ENCODE measurements at places on chromosomes 16 and 17.

GRCh38 chr17:45411348-45412105 is 21.1 kb downstream of the ARHGAP27 start:
- no peak for DNase-seq

DNA sequence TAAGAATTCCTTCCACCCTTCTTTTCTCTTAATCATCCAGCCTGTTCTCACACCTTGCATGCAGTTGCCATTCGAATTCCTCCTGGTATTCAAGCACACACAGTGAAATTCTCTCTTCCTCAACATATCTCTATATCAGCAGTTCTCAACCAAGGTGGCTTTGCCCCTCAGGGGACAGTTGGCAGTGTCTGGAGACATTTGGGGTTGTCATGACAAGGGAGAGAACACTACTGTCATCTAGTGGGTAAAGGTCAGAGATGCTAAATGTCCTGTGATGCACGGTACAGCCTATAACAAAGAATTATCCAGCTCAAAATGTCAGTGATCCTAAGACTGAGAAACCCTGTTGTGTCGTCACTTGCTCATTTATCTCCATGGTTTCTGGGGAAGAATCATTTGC is 94.8 kb upstream of the CPHXL start:
- DNase-seq: peak; percentile 28

GRCh38 chr17:75219815-75220214 is 14.3 kb downstream of the NUP85 start:
- no peak for DNase-seq

DNA sequence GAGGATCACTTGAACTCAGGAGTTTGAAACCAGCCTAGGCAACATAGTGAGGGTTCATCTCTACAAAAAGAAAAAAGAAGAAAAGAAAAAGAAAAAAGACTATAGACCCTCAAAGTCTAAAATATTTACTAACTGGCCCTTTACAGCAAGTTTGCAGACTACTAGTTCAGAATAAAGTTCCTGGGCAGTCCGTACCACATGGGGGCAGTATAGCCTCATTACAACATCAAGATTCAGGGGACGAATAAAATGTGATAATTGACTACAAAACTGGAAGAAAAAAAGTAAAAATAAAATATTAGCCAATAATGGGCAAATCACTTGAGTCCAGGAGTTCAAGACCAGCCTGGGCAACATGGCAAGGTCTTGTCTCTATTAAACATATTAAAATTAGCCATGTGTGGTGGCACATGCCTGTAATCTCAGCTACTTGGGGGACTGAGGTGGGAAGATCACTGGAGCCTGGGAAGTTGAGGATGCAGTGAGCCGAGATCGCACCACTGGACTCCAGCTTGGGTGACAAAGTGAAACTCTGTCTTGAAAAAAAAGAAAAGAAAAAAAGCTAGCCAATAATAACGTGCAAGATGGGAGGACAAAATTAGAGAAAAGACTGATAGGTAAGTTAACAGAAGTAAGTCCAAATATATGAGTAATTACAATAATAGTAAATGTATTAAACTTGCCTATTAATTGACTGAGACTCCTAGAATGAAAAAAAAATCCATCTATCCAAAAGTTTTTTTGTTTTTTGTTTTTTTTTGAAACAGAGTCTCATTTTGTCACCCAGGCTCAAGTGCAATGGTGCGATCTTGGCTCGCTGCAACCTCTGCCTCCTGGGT is 129.4 kb upstream of the SEC14L1 start:
- peak; percentile 81 for DNase-seq

GRCh38 chr17:50686494-50687199 is 21.1 kb downstream of the ANKRD40 start:
- no peak for DNase-seq

- no peak for DNase-seq
Measured at GRCh38 chr17:39186481-39187002, 10.9 kb downstream of the CACNB1 start.

DNA sequence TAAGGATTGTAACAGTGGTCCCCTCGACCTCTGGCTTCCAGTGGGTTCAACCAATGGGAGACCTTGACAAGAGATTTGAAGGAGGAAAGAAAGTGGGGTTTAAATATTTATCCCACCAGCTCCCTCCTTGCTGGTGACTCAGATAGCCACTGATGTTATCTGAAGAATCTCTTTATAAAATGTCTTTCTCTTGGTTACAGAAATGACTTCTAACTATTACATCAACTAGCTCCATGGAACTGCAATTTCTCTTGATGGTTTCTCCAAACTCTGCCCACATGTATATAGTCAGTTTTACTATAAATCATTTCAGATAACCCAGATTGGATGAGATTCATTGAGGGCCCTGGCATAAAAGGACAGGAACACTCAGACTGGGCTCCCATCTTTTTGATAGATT is 920.2 kb upstream of the SOX9 start:
- DNase-seq: no peak

GRCh38 chr16:20950294-20950693 is 49.7 kb downstream of the LYRM1 start:
- no peak for DNase-seq

GRCh38 chr16:86899151-86899550 is 320.8 kb downstream of the FOXL1 start:
- DNase-seq: no peak

DNA sequence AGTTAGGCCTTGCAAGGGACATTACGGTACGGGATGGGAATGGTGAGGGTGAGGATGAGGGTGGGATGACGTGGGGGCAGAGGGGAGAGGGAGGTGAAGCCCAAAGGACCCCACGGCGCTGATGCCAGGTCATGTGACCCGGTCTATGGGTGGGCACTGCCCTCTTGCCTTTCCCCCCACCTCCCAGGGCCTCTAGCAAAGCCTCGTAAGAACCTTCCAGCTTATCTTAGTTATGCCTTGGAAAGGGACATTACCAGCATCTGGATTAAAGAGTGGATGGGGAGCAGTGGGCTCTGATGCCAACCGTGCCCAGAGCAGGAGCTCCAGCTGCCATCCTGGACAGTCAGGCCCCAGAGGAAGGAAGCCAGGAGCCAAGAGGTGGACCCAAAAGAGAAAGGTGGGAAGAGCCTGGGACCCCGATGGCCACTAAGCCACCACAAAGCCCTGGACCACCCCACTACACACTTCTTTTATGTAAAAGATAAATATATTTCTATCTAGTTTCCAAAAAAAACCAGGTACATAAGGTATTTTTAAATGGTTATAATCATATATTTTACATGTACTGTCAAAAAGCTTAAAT is 40.9 kb downstream of the TK2 start:
- DNase-seq: no peak
